ENCODE measurements at places on chromosomes 12 and 14. TPM values are rescaled to one million over a fixed set of nuclear protein-coding genes. Genes with fewer than 3 reads are reported as not detected.

DNA sequence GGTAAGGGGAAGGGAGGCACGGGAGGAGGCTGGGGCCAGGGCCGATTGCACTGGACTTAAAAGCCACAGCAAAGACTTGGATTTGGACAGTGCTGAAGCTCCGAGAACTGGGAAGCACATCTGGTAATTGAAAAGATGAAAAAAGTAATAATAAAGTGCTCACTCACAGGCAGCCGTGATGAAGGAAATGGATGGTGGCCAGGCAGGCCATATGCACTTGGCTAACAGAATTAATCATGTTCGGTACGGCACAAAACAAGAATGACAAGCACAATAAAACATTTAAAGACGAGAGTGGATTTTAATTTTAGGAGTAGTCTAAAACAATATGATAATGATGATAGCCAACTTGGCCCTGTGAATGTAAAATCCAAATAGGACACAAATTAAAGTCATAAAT lies 154.3 kb downstream of the VRK1 start:
- DNase-seq: no peak

GRCh38 chr14:84085493-84085892 lies 1444.5 kb upstream of the FLRT2 start:
- DNase-seq: no peak

NDRG2 gene
- 6.9 TPM for total RNA-seq

DNA sequence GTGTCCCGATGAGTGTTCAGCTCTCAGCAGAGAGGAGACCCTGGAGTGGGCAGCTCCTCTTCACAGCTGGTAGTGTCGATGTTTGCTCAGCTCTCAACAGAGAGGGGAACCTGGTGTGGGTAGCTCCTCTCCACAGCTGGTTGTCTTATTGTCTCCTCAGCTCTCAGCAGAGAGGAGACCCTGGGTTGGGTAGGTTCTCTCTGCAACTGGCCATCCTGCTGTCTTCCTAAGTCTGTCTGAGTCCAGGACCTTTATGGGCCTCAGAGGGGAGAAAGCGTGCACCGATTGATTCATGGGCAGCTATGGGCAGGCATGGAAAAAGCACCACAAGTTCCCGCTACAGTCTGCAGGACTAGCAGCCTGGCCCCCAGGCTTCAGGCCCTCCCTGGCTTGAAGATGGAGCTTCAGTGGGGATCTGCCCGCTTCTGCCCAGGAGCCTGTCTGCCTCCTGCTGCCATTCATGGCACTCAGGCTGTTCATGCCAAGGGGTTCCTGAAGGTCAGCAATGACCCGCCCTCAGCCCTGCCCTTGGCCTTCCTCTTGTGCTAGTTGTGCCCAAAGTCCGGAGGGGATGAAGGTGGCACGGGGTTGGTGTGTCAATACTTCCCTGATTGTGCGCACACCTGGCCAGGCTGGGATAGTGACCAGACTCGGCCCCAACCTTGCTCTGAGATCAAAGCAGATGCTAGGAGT lies 224.2 kb downstream of the KCNC2 start:
- peak; percentile 67 for DNase-seq

DNA sequence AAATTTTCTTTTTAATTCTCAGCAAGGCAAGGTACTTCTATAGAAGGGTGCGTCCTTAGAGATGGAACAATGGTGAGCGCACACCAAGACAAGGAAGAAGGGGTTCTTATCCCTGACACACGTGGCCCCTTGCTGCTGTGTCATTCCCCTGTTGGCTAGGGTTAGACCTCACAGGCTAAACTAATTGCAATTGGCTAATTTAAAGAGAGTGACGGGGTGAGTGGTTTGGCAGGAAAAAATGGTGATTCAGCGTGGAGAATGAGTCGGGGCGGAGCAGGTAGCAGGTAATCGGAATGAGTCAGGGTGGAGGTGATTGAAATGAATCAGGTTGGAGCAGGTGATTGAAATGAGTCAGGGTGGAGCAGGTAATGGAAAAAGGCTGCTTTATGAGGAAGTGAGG lies 36.3 kb upstream of the HECTD1 start:
- no peak for DNase-seq

All from chondrocyte (in vitro differentiated cells).